ENCODE measurements at places on chromosomes 6 and 20.
A peak's percentile ranks its signal among the peaks of the same experiment; 100 is the strongest.

DNA sequence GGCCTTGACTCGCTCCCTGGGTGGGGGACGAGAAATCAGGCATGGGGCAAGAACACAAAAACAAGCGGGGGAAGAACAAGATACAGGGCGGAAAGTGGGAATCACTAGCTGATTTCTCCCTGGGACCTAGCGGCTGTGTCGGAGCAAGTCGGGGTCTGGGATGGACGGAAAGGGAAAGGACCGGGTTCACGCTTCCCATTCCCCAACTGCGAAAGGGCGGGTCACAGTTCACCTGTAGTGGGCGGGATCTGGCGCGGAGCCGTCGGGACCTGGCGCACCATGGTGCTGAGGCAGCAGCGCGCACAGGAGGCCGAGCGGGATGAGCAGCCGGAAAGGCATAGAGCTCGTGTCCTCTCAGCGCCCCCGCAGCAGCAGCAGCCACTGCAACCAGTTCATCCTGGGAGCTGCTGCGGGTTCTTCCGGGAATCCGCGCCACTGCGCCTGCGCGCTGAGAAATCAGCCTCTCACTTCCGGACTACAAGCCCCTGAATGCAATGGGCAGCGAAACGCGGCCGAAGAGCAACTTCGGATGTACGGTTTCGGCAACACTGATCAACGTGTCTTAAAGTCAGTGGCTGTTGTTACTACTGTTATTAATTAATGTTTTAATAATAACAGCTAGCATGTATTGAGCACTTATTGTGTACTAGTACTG is at the start of gene EDEM2:
TSS of gene EDEM2 (minus strand) at position 417 of the 655 bp plus-strand sequence. CDS start at position 339, 78 bp downstream.
- peak; percentile 87 for DNase-seq

- no peak for DNase-seq
Measured at GRCh38 chr6:146345598-146345997, 198.0 kb upstream of the RAB32 start.

- no peak for DNase-seq
Measured at GRCh38 chr20:49791165-49791564, 21.5 kb upstream of the SLC9A8 start.

DNA sequence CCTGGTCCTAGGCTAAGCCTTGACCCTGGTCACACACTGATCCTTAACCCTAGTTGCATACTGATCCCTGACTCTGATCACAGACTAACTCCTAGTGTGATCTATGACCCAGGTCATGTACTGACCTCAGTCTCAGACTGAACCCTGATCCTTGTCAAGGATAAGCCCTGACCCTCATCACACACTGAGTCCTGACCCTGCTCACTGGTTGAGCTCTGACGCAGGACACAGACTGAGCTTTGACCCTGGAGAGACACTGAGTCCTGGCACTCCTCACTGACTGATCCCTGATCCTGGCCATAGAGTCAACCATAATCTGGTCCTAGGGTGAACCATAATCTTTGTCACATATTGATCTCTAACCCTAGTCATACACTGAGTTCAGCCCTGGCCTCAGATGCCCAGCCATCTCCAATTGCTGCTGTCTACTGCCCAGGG is 37.9 kb downstream of the KCNB1 start:
- no peak for DNase-seq

DNA sequence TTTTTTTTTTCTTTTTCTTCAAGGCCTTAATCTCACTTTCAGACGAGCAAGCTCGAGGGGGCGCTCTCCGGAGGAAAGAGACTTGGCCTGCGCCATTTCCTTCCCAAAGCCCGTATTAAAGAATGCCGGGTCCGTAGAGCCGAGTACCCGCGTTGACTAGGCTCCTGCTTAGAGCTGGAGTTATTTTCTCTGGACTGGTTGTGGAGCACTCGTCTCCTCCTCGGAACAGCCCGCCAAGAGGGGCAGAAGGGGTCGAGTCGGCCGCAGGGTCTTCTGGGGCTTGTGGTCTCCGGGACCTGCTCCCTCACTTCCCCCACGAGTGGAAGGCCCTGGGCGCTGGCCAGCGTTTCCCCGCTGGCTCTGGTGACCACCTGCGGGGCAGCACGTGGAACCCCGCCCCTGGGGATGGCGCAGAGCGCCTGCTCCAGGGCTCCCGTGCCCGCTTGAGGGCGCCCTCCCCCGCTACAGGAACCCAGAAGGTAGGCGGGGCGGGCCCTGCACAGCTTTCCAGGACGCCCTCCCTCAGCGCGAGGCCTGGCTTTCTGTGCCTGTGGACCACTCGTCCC is 2.7 kb upstream of the MEI4 start:
- no peak for DNase-seq

GRCh38 chr20:24673678-24674570 is 204.5 kb downstream of the SYNDIG1 start:
- no peak for DNase-seq

DNA sequence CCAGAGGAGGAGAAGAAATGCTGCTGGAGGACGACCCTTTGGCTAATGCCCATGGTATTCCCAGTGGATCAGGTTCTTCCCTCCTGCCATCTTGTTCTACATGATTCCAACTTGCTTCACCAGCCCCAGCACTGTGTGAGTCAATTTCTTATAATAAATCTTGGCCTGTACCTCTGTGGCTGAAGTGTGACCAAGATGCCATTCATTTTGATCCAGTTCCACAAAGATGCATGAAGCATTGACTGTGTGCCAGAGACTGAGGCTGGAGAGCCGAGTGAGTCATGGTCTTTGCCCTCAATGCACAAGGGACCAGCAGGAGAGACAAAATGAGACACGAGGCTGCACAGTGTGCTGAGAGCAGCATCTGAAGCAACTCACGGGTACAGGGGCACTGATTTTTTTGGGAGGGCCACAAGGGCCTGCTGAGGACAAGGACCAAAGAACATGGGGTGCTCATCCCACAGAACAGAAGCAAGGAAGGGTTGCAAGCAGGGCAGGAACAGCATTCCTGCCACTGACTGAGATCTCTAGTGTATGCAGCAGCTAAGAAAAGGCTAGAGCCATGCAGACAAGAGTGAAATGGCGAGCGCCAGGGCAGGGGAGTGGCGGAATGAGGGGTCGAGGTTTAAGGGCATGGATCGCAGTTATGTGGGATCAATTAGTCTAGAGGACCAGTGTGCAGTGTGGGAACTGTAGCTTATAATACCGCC is 207.0 kb downstream of the THBS2 start:
- DNase-seq = no peak

DNA sequence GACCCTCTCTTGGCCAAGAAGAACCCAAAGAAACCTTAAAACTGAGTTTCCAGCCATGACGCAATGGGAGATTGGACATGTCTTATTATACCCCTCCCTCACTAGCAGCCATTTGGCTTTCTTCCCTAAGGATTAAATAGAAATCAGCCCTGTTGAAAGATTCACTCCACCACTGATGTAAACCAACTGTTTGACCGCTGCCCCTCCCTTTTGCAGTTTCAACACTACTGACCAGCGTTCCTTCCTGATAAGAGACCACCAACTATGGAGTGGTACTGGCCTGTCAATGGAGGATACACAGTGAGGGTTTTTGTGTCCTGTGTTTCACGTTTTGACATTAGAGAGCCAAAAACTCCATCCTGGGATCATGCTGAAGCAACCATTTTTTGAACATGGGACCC is 53.2 kb upstream of the CD2AP start:
- DNase-seq = no peak

GRCh38 chr20:62181808-62182207 is 1.0 kb upstream of the MTG2 start:
- DNase-seq = no peak

DNA sequence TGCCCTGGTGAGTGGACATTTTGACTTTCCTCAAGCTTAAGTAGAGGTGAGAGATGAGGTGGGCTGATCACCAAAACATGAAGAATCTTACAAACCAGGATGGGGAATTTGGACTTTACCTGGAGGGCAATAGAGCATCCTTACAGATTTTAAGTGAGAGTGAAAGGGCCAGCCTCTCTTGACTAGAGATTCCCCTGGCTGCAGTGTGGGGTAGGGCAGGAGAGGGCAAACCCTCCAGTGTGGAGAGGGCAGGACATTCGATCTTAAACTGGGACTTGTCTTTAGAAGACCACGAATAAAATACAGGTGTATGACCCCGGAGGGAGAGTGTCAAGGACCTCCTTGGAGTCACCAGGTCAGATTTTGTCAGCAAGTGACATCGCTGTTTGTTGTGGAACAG is 105.1 kb downstream of the SNAP25 start:
- DNase-seq = no peak

- DNase-seq = no peak
Measured at GRCh38 chr20:24096264-24096663, 107.7 kb upstream of the GGTLC1 start.

DNA sequence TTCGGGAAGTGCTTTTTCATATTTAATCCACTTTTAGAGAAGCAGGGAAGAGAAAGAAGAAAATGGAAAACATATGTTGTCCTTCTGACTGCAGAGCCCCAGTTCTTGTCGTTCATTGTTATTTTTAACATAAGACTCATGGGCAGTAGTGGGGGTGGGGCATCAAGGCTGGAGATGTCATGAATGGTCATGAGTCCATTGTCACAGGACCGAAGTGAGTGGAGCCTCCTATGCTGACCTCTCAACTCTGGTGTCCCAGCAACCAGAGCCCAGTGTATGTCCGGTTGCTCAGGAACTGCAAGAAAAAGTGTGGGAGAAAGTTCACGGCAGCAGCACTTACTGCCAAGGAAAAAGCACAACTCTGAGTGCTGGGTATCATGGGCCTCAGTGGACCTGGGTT is 108.6 kb downstream of the BANF2 start:
- no peak for DNase-seq

DNA sequence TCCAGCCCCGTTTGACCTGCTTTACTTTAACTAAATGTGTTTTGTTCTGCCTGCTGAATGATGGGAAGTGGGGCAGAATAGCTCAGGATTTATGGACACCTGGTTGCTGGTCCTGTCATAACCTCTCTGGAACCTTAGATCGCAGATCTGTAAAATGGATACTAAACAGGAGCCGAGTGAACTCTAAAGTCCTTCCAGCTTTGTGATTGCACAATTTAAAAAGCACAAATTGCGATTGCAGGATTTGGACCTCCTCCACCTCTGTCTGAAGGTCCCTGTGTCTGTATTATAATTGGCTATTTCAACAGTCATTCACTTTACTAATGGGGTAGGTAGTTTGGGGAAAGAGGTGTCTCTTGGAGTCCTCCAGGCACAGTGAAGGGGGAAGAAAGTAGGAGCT is 220.4 kb downstream of the LY86 start:
- no peak for DNase-seq

DNA sequence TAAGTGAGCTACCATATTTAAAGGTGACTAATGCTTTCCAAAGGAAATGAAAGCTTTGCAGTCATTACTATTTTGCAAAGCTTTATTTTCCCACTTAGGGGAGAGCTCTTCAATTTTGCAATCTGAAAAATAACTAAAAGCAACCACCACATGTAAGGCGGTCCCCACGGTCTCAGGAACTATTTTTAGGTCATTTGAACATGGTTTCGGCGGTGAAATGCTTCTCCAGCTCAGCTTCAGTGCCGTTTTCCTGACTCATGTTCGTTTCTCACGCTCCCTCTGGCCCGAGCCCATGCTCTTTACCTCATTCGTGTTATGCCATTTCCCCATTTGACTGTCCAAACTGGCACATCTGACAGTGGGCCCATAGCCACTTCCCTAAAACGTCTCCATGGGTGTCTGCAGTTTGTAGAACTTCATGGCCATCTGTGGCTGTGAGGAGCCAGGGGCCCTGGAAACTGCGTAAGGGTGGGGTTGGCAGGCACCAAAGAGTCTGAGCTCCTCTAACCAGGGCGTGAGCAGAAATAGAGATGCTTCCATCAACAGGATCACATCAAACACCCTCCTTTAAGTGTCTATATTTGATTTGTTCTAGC is 46.5 kb downstream of the ADTRP start:
- no peak for DNase-seq

DNA sequence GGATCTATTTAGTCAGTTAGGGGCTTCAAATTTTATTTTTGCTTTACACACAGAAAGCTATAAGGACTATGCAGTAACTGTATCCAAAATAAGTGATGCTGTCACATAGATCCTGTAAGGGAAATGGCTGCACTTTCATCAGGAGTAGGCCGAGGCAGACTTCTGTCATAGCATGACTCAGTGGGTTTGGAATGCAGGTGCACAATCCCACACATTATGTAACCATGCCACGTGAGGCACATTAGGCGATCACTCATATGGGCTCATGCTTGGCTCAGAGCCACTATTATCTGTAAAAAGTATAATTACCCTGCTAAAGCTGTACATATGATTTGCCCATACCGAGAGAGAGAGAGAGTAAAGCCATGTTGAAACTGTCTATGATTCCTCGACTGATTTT is 1189.4 kb upstream of the EYS start:
- DNase-seq = no peak

DNA sequence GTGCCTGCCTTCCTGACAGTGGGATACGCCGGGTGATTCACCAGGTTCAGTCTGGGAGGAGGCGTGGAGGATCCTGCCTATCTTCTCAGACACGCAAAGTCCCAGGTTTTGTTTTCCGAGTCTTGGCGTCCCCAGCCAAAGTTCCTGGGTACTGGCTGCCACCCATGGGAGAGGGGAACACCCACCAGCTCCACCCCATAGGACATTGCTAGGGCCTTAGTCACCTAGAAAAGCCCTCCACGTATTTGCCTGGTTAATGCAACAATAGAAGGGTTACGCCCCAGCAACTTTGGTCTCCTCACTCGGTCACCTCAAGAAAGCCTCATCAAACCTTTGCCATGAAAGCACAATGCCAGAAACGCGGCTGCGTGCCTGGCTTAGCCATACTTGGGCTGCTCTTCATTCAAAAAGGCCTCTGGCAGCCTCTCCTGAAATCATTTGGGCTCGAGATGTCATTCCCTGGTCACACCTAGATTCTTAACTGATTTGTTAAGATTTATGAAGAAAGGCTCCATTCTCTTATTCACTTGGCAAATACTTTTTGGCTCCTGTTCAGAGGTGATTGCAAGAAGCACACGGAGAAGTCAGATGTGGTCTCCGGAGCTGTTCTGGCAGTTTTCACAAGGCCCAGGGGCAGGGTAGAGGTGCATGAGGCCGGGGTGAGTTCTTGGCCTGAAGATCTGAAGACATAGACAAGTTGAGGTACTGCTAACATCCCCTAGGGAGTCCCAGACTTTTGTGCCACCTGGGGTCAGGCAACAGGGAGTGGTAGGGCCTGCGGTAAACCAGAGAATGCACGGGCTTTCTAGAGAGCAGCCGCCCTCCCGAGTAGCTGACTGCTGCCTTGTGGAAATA is 35.5 kb upstream of the ZNF133 start:
- no peak for DNase-seq

DNA sequence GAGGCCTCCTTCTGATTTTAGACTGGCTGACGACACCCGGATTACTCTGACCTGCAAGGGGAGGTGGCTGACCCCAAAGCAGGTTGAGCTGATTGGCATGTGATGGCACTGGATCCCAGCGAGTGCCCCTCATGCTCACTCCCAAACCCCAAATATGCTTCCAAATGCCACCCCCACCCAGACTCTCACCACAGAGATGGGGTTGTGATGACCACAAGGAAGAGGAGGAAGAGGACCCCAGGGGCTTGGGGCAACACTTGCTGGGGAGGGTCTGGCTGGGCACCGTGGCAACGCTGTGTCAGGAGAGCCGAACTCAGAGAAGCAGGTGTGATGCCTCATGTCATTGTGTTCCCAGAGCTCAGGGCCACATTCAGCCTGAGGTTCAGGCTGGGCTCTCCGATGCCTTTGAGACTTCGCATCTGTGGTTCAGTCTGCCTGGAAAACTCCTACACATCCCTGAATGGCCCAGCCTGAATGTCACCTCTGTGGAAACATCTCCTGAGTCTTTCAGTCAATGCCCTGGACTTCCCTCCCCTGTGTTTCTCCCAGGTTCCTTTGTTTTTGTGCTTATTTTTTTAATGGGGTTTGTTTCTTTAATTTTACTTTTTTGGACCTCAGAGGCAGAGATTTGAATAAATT is 169.1 kb upstream of the PMEPA1 start:
- DNase-seq = no peak
